Posterior vena cava (tissue), 2 donors: ENCODE measurements at places on chromosomes 5 and 9.
A peak's percentile ranks its signal among the peaks of the same experiment; 100 is the strongest.

- DNase-seq: no peak
Observed at GRCh38 chr9:87834357-87834756, 48.3 kb upstream of the SPATA31E1 start.

DNA sequence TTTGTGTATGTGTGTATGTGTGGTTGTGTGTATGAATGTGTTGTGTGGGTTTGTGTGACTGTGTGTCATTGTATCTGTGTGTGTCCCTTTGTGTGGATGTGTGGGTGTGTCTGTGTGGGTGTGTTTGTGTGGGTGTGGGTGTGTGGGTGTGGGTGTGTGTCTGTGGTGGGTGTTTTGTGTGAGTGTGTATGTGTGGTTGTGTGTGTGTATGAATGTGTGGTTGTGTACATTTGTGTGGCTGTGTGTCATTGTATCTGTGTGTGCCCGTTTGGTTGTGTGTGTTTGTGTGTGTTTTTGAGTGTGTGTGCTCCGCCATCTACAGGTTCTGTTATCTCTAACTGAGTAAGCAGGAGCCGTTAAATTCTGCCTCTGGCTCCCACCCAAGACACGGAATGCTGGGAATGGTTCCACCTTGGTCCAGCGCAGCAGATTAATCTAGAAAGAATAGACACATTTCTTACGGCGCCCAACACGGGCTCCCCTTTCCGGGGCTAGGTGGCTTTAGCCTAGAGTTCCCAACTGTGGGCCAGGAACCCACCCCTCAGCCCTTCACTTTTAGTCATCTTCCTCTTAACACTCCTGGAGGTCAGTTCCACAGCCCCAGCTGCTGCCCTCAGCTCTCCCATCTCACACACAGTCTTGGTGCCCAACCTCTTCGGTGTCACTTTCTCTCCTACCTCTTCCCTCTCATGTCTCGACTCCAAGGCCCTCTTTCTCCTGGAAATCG, 197.1 kb downstream of the TTLL11 start:
- DNase-seq: no peak

GRCh38 chr5:169374761-169375160, 73.8 kb upstream of the SLIT3 start:
- DNase-seq: no peak

DNA sequence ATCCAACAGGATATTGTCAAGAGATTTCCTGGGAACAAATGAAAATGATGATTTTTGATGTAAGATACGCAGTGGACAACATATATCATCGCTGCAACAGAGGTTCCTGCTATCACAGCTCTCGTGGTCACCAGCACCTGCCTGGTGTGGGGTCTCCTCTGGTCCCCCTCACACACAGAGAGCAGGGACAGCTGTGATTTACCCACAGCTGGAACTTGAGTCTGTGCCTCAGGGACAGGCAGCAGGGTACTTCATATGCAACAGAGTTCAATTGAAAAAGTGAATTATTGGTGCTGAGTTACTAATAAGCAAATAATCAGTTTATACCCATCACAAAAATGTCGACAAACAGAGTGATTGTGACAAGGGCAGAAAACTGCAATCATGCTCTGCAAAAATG, 93.4 kb downstream of the LMX1B start:
- peak; percentile 9 for DNase-seq

GRCh38 chr5:82561797-82562196, 283.6 kb upstream of the RPS23 start:
- DNase-seq: no peak

DNA sequence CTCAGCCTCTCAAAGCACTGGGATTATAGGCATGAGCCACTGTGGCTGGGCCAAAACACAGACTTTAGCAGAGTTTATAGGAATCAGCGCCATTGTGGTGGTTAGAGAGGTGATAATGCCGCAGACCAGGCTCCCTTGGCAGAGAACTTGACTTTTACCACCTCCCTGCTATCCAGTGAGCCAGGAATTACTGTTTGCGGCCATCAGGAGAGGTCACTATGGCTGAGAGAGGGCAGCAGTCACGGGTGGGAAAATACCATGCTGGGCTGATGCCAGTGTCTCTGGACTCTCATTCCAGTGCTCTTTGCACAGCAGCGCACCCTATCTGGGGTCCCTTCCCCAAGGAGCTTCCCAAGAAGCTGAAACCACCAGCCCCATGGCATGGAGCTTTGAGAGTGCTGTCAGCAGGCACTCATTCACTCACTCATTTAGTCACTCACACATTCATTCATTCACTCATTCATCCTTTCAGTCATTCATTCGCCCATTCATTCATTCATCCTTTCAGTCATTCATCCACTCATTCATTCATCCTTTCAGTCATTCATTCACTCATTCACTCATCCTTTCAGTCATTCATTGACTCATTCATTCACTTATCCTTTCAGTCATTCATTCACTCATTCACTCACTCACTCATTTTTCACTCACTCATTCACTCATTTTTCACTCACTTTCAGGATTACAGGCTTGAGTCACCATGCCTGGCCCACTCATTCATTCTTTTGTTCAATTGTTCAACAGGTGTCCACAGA, 27.3 kb upstream of the RNU6ATAC start:
- DNase-seq: peak; percentile 46
